ENCODE measurements at places on chromosomes 7 and 10.

GRCh38 chr10:72417971-72418370 is 63.3 kb upstream of the DNAJB12 start:
- no peak for DNase-seq

DNA sequence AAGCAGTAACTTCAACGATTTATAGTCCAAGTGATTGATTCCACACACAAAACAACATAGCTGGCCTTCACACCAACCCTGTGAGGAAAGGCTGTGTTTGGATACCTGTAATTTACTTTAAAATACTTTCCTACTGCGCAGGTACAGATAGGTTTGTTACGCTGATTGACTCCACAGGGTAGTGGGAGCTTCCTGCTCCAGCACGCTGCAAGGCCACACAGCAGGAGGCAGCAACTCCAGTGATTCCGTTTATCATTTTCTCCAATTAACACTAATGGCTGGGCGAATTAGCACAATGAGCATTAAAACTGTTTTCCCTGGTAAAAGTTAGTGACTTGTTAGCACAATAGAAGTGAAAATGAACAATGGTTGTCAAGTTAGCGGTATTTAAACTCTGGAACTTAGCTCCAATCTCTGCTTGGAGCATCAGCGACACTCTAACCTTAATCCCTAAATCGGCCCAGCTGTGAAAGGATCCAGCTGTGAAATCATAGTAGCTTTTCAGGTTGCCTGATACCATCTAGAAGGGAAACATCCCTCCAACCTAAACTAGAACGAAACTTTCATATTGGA is 959 bp downstream of the DCLRE1C start:
- DNase-seq: no peak

DNA sequence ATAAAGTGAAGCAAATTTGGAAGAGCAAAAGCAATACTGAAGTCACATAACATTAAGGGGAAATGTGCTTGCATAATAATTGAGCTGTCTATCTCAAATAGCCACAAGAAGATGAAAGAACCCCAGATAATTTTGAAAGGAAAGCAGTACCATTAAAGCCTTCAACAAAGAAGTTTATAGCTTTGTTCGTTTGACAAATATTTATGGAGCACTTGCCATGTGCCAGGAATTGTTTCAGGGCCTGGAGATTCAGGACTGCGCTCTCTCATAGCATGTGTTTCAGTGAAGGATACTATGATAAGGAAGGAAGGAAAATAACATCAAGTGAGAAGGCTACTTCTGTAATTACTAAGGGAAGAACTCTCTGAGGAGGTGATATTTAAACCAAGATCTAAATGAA is 212.3 kb upstream of the CSTF2T start:
- DNase-seq: no peak

- no peak for DNase-seq
Measured at GRCh38 chr7:28625432-28625831, 213.1 kb downstream of the CREB5 start.

- no peak for DNase-seq
Measured at GRCh38 chr10:75894761-75895160, 463.3 kb downstream of the LRMDA start.

GRCh38 chr7:44750424-44750823 is 1.8 kb downstream of the ZMIZ2 start:
- DNase-seq: no peak

DNA sequence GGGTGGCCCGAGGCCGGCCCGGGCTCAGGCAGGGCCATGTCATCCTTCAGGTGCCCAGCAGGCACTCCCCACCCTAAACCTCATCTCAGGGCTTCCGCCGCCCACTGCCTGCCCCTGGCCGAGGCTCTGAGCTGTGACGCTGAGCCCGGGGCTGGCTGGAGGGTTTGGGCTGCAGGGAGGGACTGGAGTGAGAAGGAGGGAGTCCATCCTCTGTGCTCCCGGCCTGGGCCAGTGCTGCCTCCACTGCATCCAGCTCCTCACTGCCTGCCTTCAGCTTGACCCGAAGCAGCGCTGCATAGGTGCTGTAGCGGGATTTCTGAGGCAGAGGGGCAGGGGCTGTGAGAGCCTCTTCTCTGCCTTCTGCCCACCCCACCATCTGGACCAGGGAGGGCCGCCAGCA is 7.6 kb downstream of the NFKB2 start:
- DNase-seq: no peak
